ENCODE measurements at places on chromosomes 12 and 14. TPM values are rescaled to one million over a fixed set of nuclear protein-coding genes. Genes with fewer than 3 reads are reported as not detected.

LRRK2 gene
- total RNA-seq: 4.1 TPM

DNA sequence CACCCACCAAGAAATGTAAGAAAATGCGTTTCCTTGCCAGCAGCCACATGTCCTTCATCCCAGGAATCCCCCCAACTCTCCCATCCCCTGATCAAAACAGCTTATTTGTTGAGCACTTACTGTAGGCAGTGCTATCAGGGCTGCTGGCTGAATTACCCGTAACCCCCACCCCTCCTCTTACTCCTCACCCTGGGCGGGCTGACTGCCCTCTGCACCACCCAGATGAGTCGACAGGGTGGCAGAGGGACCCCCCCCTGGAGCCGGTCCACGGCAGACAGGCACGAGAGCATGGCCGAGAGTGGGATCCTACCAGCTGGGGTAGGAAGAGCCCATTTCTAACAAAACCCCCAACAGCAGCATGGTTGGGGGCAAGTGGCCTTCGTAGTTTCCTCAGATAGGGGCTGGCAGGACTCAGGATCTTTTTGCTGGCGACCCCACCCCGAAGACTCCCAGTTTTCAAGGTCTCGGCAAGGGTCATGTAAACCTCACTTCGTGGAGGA lies 1.1 kb upstream of the RHOF start:
- no peak for DNase-seq

DNA sequence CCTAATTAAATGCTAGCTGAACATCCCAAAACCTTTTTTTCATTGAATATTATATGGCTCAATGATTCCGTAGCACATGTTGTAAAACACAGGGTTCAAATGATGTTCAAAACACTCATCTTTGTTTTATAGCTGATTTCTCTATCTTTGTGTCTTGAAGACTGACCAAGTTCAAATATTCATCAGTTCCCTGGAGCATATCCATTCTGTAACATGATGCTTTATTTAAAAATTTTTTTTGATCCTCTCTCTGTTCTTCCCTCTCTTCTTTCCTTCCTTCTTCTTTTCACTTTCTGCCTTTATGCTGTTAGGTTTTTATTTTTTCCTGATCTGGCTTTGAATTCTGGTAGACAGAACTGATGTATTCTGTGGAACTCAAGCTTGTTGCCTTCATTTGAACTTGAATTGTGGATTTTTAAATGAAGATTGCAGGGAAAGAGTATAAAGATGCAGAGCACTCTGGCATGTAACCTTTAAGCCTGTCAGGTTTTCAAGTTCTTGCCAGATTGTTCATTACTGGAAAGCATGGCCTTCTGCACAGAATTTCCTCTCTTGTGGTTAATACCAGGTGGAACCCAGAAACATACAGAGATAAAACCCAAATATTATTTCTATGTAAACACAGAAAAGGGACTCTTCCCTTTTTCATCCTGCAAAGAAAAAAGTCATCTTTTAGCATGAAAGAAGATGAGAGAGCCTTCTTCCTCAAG lies 39.5 kb downstream of the PROX2 start:
- DNase-seq: no peak

FAM161B gene
- total RNA-seq: 5.6 TPM

DNA sequence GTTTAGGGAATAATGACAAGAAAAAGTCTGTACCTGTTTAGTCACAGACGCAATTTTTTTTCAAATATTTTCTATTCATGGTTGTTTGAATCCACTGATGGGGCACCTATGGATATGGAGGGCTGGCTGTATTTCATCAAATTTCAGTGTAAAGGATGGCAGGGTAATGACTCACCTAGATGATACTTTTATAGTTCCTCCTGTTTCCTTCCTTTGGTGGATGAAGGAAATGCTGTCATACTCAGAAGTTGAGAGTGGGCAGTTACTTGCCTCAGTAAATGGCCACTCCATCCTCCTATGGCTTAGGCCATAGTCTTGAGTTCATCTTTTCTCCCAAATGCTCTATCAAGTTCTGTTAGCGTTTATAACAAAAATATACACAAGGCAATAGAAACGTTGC lies 18.9 kb upstream of the C12orf71 start:
- DNase-seq: no peak

GRCh38 chr14:93884950-93885349 lies 42.2 kb upstream of the FAM181A start:
- DNase-seq: no peak

CIROP gene
- total RNA-seq: not detected

KRT79 gene
- not detected for total RNA-seq

DNA sequence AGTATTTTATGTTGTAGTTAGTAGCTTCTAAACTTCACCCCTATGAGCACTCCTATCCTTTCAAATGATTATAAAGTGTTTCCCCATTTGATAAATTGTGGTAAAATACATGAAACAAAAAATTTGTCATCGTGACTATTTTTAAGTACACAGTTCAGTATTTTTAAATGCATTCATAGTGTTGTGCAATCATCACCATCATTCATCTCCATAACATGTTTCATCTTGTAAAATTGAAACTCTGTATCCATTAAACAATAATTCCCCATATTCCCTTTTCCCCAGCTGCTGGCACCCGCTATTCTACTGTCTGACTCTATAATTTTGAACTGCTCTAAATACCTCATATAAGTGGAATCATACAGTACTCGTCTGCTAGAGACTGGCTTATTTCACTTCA lies 52.5 kb downstream of the ATP23 start:
- DNase-seq: no peak

PYGL gene
- total RNA-seq: 33.0 TPM

ARF3 gene
- 255 TPM for total RNA-seq

DNA sequence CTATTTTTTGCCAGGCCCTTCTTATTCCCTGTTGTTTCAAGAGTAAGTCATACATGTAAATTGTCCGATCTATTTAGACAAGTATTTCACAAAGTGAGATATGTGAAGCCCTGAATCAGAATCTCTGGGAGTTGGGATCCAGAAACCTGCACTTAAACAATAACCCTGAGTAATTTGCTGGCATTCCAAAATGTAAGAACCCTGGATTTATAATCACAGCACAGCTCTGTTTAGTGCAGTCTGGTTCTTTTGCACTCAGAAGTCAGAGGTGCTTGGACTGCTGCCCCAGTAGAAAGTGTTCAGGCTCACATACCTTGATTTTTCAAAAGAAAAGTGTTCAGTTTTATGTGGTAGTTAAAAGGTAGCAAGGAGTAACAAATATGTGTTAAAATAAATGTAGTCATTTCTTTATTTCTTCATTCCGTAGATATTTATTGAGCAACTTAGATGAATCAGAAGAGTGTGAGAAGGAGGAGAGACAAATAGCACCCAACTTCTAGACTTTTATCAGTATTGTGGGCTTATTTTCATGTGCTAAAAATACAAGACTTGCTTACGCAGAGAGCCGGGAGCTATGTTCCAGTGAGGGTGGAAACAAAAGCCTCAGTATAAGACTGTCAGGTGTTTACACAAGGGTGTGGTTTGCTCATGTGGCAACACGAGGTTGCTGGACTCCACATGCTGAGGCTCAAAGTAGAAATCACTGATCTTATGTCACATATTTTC lies 70.1 kb downstream of the SYNE2 start:
- DNase-seq: peak; percentile 73

DNA sequence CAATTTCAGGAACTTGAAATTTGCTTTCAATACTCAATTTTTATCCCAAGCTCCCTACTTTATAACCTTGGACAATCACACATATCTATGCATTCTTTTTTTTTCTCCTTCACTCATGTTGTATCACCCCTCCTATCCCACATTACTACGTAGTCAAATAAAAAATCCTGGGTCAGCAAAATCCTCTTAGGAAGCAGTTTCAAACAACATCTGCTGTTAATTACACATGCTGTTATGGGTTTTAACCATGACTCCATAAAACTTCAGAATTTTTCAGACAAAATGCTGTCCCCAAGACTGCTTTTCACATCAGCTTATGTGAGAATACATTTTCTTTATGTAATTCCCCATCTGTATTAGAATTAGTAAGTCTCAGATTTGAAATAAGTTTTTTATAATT lies 61.7 kb downstream of the LRFN5 start:
- no peak for DNase-seq

DNA sequence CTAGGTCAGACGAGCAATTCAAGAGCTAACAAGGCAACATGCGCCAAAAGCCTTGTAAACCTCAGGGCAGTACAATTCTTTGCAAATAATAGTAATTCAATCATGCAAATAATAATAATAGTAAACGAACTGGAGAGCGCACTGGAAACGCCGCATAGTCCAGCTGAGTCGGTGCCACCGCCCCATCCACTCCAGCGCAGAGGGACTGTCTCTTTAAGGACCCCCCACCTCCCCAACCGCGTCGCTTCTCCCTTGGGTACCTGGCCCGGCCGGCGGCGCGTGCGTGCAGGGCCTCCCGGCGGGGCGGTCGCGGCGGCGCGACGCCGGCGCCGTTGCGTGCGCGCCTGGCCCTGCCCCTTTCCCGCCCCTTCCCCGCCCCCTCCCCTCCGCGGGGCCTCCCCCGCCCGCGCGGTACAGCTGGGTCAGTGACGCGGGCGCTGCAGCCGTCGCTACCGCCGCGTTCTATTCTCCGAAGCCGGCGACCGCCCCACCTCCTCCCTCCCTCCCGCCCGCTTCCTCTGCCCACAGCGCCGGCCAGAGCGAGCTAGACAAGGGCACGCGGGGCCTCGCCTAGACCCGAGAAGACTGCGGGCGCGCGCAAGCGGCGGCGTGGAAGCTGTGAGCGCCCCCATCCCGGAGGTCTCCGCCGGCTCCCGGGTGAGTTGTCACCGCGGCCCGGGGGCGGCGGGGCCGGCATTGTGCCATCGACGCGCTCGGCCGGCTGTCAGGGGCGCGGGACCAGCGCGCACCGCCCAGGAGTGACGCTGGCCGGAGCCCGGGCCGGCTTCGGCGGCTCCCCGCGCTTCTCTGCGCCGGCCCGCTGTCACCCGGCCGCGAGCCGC lies at the start of gene SUSD6:
TSS of gene SUSD6 (plus strand) at position 425 of the 842 bp plus-strand sequence. CDS start 46,997 bp downstream, outside the sequence.
- DNase-seq: peak; percentile 88

DNA sequence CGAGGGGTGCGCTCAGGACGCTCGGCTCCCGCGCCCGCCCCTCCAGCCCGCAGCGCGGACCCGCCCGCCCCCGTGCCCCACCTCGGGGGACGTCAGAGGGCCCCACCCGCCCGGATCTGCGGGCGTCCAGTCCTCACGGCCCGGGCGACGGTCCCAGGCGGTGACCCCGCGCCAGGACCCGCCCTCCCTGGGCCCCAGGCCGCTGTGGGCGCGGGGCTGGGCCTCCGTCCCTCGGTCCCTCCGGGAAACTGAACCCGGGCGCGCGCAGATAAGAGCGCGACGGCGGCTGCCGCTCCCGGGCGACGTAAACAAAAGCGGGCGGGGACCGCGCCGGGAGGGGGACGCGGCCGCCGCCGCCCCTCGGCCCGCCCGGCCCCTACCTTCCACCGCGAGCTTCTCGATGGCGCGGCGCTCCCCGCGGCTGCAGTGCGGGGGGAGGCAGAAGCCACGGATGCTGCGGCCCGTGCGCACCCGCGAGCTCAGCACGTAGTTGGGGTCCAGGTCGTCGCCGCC lies 1.1 kb downstream of the CKB start:
- DNase-seq: peak; percentile 63

- no peak for DNase-seq
Observed at GRCh38 chr14:106094654-106095189, 568.3 kb downstream of the TMEM121 start.

- no peak for DNase-seq
Observed at GRCh38 chr14:51228890-51229289, 11.2 kb upstream of the TMX1 start.

DNA sequence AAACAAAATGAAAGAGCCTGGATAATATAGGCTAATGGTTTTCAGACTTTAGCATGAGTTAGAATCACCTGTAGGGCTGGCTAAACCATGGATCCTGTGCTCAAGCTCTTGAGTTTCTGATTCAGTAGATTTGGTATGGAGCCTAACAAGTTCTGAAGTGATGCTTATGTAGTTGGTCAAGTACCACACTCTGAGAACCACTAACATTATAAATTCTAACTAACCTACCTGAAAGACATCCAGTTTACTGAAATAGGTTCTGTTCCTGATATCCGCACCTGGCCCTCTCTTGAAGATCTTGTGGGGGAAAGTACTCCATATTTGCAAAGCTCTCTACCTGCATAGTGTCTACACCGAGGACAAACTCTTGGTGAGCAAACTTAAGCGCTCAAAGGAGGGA lies 59.4 kb upstream of the VSX2 start:
- no peak for DNase-seq

RASSF8 gene
- 14.2 TPM for total RNA-seq

DNA sequence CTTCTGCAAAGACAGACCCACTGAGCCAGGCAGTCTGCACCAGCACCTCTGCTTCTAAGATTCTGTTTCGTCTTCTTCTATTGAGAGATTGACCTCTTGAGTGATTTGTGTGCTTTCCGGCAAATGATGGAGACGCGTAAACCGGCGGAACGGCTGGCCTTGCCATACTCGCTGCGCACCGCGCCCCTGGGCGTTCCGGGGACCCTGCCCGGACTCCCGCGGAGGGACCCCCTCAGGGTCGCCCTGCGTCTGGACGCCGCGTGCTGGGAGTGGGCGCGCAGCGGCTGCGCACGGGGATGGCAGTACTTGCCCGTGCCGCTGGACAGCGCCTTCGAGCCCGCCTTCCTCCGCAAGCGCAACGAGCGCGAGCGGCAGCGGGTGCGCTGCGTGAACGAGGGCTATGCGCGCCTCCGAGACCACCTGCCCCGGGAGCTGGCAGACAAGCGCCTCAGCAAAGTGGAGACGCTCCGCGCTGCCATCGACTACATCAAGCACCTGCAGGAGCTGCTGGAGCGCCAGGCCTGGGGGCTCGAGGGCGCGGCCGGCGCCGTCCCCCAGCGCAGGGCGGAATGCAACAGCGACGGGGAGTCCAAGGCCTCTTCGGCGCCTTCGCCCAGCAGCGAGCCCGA lies 703 bp downstream of the ASCL4 start:
- no peak for DNase-seq

ARG2 gene
- total RNA-seq: 4.7 TPM

DNA sequence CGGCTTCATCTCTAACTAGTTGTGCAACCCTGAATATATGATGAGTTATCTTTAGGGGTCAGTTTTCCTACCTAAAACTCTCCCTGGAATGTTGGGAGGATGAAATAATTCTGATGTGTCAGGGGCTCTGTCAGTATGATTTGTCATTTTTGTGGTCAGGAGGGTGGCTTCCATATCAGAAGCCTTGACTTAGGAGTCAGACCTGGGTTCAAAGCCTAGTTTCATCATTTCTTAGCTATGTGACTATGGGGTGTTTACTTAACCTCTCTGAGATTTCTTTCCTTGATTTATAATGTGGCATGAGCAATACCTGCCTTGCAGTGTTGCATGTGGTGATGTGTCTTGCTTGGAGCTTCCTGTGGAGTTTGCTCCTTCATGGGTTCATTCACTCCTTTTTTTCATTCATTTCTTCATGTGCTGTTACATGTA lies 146.8 kb downstream of the CHST11 start:
- no peak for DNase-seq

RPL36AL gene
- 198 TPM for total RNA-seq

GRCh38 chr12:98769068-98769467 lies 124.0 kb downstream of the APAF1 start:
- no peak for DNase-seq

- no peak for DNase-seq
Observed at GRCh38 chr12:77001276-77001675, 64.1 kb downstream of the E2F7 start.

- no peak for DNase-seq
Observed at GRCh38 chr12:98408681-98409080, 106.7 kb upstream of the TMPO start.

- DNase-seq: peak; percentile 37
Observed at GRCh38 chr12:104720339-104721038, 237.6 kb downstream of the SLC41A2 start.

All from colonic mucosa (tissue), 4 donors.